ENCODE measurements at places on chromosomes 13 and 19.
A peak's percentile ranks its signal among the peaks of the same experiment; 100 is the strongest.

DNA sequence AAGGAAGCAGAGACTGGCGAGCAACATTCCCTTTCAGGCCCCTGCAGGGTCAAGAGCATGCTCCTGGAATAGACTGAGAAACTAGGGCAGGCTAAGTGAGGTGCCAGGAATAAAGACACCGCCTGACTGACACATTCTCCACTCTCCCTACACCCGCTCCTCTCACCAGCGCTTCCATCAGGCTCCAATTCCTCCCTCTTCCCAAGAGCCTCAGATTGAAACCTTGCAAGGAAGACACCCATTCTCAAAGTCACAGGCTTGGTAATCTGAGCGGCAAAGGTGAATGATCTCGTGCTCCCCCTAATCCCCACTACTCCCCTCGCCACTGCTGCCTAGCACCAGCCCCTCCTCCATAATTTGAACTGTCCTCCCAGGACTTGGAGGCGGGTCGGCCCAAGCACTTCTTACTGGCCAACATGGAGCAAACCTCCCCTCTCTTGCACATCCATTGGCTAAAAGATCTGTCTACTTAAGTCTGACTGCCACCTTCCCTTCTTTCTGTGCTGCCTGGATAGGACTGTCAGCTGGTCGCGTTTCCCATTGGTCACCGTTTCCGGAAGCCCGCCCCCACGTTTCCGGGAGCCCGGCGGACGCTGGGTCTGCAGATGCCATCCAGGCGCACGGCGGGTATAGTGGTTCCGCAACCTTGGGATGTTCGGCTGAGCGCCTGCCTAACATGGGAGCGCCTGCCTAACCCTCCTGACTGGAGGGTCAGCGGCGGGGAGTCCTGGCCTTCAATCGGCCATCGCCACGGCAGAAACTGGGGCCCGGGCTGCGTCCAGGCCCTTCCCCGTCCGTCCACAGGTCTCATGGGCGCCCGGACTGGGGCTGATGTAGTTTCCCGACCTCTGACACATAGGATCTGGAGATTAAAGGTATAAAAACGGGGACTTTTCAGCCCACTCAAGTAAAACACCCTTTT is 33.6 kb downstream of the ZNF383 start:
- no peak for DNase-seq

GRCh38 chr19:1324806-1325567 is 39.3 kb downstream of the EFNA2 start:
- peak; percentile 71 for DNase-seq

DNA sequence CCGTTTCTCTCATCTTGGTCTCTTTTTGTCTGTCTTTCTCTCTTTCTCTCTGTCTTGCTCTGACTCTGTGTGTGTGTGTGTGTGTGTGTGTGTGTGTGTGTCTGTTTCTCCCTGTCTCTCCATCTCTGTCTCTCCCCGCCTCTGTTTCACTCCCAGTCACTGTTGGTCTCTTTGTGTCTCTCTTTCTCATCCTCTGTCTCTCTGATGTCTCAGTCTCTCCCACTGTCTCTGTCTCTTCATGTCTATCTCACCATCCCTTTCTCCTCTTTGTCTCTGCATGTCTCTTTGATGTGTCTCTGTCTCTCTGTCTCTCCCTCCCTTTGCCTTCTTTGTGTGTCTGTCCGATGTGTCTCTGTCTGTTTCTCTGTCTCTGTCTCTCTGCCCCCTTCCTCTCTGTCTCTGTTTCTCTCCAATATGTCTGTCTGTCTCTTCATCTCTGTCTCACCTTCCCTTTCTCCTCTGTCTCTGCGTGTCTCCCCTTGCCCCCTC is 2.5 kb downstream of the NFIC start:
- DNase-seq: no peak

DNA sequence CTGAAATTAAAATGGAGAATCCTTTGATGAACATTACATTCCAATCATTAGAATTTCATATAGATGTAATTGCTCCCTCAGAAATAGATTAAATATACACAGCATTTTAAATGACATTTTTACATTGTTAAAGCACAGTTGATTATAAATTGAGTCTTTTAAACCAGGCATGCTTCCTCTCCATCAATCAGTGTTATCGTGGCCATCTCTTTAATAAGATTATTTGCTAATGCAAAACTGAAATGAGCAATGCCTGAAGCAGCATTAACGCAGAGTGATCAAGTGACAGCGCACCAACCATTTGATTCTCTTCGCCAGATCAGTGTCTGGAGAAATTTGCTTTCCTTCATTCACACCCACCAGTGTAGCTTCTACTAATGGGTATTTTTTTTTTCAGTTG is 259.8 kb downstream of the OXGR1 start:
- DNase-seq: no peak

- DNase-seq: no peak
Observed at GRCh38 chr13:63287926-63288325, 1872.3 kb upstream of the PCDH20 start.

DNA sequence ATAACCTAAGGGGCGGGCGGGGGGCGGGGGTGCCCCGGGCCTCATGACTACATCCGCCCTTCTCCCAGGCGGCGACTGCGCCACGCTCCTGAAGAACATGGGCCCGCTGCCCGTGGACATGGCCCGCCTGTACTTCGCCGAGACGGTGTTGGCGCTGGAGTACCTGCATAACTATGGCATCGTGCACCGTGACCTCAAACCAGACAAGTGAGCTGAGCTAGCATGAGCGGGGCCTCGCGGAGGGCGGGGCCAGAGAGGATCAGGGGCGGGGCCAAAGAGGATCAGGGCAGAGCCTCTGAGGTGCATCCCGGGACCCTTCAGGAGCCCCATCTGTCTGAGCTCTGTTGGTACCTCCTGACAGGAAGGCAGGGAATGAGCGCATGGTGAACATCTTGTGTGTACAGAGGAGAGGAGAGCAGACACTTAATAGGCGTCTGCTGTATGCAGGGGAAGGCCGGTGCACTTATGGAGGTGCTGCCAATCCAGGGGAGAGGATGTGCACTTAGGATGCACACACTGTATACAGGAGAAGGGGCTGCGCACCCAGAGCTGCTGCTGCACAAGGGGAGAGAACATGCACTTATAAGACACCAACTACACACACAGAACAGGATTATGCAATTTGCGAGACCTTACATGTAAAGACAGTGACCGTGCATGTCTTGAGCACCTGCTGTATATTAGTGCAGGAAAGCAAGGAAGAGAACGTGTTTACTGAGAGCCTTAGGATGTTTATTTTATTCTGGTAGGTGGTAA is 20.9 kb upstream of the PIK3R2 start:
- DNase-seq: no peak

DNA sequence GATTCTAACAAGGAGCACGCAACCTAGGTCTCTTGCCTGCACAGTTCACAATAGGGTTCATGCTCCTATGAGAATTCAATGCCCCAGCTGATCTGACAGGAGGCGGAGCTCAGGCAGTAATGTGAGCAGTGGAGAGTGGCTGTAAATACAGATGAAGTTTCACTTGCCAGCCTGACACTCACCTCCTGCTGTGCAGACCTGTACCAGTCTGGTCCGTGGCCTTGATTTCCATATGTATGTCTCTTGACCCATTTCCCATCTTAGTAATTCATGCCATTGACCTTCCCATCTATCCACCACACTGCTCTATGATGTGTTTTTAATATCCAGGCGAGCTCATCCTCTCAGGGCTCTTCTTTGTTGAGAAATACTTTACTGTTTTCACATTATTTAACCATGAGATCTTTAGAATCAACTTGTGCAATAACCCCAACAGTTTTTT is 95.2 kb downstream of the LRCH1 start:
- no peak for DNase-seq

DNA sequence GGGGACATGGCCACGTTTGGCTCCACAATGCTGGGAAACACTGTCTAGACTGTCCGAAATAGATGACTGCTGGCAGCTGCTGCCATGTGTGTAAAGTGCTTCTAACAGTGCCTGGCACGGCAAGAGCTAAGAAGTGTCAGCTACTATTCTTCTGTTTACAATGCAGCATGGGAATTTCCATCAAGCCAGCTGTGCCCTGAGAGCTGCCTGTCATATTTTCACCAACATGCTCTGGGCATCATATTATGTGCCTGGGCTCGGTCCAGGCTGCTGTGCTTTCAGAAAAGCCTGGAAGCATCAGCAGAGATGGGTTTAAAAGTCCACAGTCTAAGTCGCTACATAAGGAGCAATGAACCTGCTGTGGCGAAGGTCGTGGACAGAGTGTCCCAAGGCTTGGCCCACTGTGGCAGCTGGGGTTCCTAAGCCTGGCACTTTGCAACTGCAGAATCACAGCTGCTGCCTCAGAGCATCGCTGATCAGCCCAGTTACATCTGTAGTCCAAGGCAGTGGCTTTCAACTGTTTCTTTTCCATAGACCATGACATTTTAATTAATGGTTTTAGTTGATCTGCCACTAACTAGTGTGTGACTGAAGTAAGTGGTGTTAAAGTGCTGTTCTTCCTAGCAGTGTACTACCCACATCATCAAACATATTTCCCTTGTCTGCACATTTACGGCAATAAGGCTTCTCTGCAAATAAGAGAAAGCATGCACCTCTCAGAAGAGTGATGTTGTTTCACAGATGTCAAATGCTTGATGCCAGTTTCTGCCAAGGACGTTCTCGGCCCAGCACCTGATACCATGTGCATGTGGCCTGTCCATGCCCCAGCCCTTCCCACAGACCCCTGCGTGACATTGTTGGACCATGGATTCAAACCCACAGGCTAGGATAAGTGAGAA is 95.7 kb upstream of the C1QTNF9B start:
- no peak for DNase-seq

DNA sequence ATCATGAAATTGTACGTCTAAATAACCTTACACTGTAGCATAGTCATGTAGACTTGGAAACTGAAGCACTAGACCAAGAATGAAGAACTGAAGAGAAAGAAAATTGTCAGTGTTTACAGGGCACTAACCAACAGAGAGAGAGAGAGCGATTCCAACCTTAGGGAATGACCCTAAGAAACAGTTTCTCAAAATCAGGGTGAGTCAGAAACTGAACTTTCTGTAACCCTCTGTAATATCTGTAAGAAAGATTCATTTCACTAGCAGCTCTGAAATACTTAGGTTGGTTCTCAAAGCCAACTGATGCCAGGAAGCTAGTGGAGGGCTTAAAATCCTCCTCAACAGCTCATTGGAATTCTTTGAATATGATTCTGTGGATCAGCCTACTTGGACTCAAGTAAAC is 936.9 kb downstream of the EFNB2 start:
- no peak for DNase-seq

DNA sequence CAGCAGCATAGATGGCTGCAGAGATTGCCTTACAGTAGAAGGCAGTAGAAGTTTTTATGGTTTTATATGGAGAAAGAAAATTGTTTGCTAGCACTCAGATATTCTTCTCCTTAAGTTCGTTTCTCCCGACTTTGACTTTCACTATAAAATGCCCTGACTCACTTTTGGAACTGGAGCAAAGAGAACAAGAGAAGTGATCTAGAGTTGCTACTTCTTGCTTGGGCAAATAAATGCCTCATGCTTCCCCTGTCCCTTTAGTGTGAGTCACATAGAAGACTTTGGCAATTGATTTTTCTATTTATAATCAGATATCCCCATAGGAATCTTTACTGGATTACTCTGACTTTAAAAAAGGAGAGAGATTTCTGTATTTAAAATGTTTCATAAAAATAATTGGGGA is 46.9 kb downstream of the ITGBL1 start:
- no peak for DNase-seq

DNA sequence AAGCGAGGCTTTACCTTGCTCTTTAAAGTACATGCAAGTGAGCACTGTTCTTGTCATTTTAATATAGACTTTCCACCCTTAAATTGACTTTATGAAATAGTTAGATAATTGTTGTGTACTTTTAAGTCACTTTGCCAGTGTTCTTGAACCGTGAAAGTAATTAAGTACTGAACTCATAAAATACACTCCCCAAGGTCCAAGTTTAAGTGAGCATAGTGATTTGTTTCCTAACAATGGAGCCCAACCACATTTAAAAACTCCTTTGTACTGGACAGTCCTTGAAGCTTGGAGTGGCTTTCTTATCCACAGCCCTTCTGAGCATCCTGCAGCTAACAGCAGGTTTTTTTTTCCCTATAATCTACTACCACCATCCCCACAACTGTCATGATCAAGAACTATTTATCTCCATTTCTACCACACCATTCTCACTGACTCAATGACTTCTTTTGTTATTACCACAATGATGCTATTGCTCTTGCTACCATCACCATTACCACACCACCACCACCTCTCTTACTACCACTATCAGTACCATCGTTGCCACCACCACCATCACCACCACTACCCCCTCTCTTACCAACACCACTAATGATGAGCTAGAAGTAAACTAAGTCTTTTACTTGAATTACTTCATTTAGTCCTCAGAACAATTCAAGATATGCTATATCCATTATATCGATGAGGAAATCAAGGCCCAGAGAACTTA is 452.6 kb downstream of the DIAPH3 start:
- no peak for DNase-seq

DNA sequence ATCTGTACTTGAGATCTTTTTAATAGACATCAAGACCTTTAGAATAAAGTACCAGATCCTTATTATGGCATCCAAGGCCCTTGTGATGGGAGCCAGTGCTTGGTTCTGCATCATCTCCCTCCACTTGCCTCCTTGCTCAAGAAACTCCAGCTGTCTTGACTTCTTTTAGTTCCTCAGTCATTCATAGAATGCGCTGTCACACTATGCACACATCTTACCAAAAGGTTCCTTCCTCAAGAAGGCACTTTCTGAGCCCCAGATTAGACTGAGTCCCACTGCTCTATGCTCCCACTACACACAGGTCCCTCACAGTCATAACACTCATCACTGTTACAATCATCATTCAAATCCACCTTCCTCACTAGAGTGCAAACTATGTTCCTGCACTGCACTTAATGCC is 57.8 kb upstream of the ITM2B start:
- DNase-seq: no peak

GRCh38 chr13:62251734-62252133 is 836.1 kb upstream of the PCDH20 start:
- no peak for DNase-seq

DNA sequence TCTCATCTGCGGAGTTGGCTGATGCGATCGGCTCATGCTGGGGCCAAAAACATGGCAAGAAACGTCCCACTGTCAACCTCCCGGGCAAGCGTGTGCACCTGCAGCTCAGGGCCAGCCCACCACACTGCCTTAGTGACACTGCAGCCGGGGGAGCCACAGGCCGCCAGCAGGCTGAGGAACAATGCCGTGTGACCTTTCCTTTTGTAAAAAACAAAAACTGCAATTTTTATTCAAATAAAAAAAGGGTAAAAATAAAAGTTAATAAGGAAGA is 18.8 kb upstream of the TMEM255B start:
- DNase-seq: no peak

- DNase-seq: peak; percentile 55
Observed at GRCh38 chr19:43504426-43505185, at the start of gene PHLDB3. TSS of gene PHLDB3 (minus strand) at chr19:43504746. CDS start at chr19:43504118, 628 bp downstream.

DNA sequence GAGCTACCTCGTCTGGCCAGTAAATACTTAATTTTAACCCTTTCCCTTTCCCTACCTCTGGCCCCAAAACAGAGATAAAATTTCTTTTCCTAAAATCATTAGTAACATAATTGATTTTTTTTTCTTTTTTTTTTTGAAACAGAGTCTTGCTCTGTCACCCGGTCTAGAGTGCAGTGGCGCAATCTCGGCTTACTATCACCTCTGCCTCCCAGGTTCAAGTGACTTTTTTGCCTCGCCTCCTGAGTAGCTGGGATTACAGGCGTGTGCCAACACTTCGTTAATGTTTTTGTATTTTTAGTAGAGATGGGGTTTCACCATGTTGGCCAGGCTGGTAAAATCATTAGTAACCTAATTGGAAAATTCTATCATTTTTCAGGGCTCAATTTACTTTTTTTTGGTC is 10.4 kb upstream of the TRIM13 start:
- no peak for DNase-seq

- DNase-seq: no peak
Observed at GRCh38 chr13:29935309-29935981, 85.0 kb upstream of the UBL3 start.
